SW480 (cell line): ENCODE measurements at places on chromosomes 4 and X.
A peak's percentile ranks its signal among the peaks of the same experiment; 100 is the strongest.

DNA sequence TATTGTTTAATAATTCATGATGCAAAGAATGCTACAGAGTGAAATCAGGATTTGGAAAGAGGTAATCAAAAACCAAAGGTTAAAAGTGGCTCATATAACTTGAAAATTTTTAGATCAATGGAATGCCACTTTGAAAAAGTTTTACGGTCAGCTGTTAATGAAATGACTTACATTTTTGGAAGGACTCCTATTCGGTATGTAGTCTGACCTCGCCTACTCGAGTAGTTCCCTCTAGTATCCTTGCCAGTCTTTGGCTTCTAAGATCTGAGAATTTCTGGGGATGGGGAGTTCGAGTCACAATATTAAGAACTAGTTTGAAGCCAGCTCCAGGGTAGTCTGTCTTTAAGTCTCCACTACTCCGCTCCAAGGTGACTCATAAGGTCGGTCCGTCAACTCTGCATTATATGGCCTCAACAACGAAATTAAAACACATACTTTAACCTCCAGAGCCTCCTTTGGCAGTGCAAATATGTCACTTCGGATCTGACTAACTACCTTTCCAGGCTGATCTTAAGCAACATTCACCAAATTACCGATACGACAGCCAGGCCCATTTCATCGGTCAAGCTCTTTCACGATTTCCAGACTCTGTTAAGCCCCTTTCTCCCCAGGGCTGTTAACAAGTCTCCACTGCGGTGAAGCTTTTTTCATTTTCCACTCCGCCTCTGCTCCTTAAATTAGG lies 733 bp upstream of the NAA15 start:
- DNase-seq: peak; percentile 56

GRCh38 chr4:82776925-82777542 lies 21.6 kb downstream of the SCD5 start:
- no peak for DNase-seq

- DNase-seq: no peak
These were observed 529.4 kb upstream of the ATOH1 start for GRCh38 chr4:93299118-93299517.

DNA sequence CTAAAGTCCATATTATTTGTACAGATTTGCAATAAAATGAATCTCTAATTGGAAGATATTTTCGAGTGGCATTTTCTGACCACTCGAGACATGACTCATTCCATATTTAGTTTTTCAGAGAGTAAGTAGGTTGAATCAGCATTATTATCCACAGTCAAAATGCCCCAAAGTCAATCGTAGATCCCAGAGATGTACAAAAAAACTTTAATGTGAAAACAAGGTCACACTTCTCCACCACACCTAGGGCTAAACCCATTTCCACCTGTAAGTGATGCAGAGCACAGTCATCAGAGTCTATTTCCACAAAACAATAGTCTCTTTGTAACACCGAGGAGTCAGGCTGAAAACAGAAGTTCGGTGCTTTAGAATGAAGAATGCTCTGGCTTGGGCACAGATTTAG lies 117.1 kb upstream of the TENM3 start:
- no peak for DNase-seq

GRCh38 chr4:128068918-128069317 lies 7.8 kb downstream of the LARP1B start:
- no peak for DNase-seq

DNA sequence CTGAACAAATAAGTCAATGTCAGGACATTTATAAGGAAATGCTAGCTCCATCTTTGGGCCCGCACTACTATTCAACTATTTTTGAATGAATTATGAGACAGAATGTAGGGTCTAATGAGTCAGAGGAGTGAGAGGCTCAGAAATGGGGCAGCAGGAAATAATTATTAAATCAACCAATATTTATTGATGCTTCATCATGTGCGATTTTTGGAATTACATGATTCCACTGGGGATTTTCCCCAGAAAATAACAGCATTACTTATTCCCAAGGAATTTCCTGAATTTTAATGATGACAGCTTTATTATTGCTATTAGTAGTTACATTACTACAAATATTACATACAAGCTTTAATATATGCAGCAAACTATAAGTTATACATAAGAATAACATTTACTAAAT lies 49.3 kb upstream of the PHF8 start:
- no peak for DNase-seq

- DNase-seq: no peak
These were observed 680.3 kb upstream of the DIAPH2 start for GRCh38 chrX:96004386-96004785.

GRCh38 chr4:16449406-16449805 lies 223.1 kb upstream of the TAPT1 start:
- no peak for DNase-seq

DNA sequence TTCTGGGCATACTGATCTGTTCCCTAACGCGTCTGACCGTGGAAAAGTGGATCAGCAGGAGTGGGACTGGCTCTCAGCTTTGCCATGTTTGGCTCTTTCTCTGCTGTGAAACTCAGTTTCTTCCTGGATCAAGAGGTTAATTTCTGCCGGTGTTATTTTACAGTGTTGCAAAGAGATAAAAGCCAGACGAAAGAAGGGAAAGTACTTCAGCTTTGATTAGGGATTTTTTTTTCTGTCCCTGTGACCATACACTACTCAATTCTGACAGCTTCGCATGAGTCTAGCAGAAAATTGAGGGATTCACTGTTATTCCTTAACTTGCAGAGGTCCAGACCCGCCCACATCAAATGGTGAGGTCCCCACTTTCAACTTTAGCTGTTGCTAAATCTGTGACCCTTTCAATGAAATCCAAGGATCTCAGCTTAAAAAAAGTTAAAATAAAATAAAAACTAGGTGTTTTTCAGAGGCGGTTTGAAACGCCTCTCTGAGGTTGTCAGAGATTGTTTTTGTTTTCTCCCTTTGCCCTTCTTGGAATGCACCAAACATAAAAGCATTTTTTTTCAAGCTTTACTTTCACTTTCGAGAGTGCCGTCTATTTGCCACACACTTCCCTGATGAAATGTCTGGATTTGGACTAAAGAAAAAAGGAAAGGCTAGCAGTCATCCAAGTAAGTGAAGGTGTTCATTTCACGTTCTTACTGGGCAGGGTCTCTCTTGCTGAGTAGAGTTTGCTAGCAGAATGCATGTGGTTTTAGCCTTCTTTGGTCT lies at the start of gene TLR3:
TSS of gene TLR3 (plus strand) at position 576 of the 768 bp plus-strand sequence. CDS start 7,464 bp downstream, outside the sequence.
- peak; percentile 27 for DNase-seq

DNA sequence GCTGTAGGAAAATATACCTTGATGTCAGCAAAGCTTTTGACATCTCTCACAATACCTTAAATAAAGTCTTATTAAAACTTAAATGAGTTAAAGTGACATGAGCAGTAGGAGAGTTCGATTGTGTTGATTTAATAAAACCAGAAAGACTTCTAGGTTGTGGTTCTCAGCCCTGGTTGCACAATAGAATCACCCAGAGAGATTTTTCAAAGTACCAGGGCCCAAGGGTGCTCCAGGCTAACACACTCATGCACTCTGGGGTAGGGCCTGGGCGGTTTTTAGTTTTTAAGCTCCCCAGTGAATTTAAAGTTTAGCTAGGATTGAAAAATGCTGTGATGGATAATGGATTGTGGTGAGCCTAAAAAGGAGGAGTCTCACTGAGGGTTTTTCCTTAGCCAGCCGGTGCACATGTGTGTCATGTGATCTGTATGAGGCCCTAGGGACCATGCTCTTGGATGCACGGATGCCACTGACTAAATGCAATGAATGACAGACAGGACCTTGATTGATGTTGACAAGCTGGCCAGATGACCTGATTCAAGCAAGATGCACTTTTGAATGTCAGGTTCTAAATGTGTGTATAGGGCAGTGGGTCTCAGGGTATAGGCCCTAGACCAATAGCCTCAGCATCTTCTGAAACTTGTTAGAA lies 185.0 kb downstream of the PTTG2 start:
- no peak for DNase-seq

DNA sequence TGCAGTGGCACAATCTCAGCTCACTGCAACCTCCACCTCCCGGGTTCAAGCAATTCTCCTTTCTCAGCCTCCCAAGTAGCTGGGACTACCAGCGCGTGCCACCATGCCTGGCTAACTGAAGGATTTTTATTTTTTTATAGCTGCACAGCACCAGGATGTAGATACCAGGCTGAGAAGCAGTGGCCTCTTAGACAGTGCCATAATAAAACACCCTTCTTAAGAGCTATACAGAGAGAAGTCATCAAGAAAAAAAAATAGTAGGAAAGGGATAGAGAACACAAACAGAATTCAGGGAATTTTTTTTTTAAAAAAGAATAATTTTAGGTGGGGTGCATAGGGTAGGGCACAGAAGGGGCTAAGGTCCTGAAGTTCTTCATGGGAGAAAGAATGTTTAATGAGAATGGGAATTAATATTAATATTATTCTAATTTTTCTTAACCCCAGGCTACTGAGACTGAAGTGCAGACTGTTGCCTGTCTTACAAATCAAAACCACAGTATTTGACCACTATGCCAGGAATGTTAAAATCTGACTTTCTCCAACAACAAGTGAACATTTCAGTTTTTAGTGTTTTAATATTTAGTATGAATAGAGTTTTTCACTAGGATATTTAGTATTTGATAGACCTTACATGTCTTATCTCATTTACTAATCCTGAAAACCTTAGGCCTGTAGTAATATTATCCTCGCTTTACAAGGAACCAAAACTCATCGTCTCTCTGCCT lies 146.7 kb downstream of the KCNIP4 start:
- DNase-seq: no peak

- DNase-seq: peak; percentile 14
These were observed 280.9 kb upstream of the RPS6KA3 start for GRCh38 chrX:20547611-20548051.

- DNase-seq: no peak
These were observed 12.2 kb downstream of the RGS12 start for GRCh38 chr4:3304831-3305609.

DNA sequence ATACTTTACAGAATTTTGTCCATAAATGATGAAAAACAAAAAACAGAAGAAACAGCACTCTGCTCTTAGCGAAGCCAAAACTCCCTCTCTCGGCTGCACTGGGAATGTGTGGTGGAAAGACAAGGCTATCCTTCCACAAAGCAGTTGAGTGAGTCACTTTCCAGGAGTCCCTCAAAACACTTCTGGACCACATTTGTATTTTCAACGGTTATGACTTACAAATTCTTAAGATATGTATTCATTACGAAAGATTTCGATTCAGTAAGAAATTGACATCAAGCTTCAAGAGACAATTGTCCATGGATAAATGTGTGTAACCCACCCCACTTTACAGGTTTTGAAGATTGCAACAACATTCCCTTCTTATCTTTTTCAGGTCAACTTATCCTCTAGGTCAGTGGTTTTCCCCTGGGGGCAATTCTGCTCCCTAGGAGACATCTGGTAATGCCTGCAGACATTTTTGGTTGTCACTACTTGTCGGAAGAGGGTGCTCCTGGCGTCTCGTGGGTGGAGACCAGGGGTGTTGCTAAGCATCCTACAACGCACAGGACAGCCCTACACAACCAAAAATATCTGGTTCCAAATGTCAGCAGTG lies 66.7 kb upstream of the MTNR1A start:
- no peak for DNase-seq

DNA sequence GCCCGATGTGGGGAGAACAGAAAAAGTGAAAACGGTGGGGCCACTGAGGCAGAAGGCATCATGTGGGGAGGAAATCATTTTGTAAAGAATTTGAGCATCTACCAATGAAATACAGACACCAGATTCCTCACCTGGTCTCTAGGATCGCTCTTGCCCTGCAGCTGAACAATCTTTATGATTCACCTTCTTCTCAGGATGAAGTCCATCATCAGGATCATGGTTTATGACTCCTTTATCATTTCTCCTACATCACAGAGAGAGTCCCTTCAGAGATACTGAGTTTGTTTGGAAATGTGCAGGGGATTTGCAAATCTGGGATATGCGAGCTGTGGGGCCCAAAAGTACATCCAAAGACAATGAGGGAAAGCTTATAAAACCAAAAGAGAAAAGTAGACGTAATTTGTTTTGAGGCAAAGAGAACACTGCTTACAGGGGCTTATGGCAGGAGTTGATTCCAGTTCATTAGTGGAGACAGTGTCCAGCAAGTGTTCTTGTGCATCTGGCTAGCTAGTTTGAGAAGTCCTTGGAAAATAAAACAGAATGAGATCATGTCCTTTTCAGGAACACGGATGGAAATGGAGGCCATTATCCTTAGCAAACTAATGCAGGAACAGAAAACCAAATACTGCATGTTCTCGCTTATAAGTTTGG lies 15.3 kb upstream of the ANXA5 start:
- DNase-seq: no peak

GRCh38 chrX:153772316-153773217 lies 8.3 kb upstream of the SRPK3 start:
- no peak for DNase-seq

- no peak for DNase-seq
These were observed 34.1 kb downstream of the DCHS2 start for GRCh38 chr4:154457471-154457870.

DNA sequence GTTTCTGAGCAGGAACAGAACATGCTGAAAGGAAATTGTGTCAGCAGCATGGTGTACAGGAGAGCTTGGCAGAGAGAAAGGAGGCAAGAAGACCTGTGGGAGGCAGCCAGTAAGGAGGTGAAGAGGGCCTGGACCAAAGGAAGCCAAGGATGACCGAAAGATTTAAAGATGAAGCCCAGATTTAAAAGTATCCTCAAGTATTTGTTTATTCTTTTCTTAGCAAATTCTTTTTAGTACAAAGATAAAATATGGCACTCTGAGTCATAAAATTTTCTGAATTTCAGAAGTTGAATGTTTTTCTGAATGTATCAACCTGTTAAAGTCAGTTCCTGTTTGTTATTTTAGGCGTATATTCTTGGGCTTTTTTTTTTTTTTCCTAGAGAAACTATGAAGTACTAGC lies 3.5 kb downstream of the PKD2 start:
- DNase-seq: no peak

DNA sequence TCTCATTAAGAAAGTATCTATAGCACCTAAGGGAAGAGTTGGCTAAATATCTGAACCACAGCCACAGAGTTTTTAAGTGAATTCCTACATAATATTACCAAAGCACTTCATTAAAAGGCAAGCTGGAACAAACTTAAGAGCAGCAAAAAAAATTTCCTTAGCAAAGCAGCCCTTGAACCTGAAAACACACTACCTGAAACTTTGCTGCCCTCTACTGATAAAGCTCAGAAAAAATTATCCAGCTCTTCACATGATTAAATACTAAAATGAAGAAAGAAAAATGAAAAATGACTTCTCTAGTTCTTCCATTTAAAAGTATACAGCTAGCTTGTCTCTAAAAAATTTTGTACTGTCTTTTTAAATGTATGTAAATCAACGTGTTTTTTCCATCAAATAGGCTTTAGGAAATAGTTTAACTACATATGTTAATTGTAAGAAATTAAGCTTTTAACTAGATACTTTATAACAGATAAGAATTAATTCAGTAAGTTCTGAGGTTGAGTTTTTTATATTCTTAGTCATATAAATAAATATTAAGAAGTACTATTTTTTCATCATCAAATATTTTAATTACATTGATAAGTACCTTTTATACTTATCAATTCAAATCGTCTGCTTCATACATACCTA lies 156.1 kb downstream of the STPG2 start:
- DNase-seq: peak; percentile 8

DNA sequence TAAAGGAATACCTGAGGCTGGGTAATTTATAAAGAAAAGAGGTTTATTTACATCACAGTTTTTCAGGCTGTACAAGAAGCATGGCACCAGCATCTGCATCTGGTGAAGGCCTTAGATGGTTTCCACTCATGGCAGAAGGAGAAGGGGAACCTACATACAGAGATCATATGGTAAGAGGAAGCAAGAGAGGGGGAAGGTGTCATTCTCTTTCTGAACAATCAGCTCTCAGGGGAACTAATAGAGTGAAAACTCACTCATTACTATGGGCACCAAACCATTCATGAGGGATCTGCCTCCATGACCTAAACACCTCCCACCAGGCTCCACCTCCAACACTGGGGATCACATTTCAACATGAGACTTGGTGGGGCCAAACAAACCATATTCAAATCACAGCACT lies 61.7 kb upstream of the PPP1R2C start:
- no peak for DNase-seq
